ENCODE measurements at places on chromosomes 16 and 17.

- no peak for DNase-seq
Measured at GRCh38 chr17:70636517-70637133, 467.3 kb downstream of the KCNJ2 start.

DNA sequence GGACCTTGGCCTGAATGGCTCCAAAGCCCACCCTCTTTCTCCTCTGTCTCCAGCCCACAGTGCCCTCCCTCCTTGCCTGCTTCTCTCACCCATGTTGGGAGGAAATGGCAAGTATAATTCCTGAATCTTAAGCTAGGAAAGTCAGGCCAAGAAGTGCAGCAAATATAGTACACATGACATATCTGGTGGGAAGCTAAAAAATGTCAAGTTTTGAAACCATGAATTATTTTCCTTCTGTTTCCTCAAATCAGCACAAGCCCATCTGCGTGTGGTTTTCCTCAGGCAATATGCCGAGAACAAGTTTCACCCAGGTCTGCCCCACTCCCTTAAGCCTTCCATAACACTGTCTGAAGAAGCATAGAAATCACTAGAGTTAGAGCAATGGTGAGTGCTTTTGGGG, 502.8 kb upstream of the CDH11 start:
- DNase-seq = no peak

GRCh38 chr16:28192806-28193529, 18.8 kb downstream of the XPO6 start:
- DNase-seq = peak; percentile 71

GRCh38 chr17:19785854-19786253, 37.8 kb upstream of the ALDH3A1 start:
- no peak for DNase-seq

DNA sequence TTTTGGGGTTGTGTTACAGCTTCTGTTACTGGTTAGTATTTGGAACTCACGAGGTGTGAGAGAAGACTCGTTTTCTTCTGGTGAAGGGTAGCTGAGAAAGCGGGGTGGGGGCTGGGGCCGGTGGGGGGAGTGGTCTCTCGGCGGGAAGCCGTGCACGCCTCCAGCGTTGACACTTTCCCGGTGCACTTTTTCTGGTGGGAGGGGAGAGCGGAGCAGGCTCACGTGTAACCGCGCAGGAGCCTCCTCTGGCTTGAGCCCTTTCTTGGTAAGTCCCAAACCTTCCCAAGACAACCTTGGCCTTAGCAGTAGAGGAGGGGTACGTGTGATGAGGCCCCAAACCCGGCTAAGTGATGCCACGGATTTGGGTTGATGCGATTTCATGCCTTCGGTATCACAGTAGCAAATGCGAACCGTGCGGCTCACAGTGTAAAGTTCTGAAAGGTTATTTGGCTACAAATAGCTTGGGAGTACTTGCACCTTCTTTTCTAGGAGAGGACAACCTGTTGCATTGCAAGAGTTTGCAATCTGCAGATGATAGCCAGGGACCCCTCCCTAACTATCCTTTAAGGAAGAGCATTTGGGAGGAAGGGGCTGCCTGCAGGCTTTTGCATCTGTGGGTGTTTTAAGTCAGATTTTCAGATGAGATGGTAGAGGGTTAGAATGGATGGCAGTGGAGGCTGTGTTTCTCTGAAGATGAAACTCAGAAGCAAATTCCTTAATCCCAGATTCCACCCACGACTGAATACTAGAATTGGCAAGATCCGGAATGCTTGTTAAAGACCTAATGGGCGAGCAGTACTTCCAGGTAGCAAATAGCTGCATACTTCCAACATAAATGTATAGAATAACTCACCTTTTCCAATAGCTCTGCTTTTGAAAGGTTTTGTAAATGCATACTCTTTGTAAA, 1.5 kb downstream of the HLF start:
- no peak for DNase-seq

All from stimulated activated naive CD4-positive, alpha-beta T cell treated with Interleukin-2 at 50 U/mL for 16 hours (primary cell).